ENCODE measurements at places on chromosomes 2 and 18.

DNA sequence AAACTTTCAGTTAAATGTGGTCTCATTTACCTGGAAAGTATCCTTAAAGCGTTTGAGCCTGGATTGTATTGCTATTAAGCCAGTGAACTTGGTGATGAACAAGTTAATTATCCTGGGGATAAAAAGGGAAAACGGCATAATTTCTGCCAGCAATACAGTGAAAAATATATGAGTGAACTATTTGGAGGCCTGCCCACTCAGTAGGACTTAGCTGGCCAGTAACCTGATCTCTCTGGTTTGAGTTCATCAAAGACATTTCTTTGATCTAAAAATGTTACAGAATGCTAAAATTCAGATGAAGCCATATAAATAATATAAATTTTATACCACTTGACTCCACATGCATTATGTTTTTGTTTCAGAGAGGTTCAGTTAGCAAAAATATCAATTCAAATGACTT, 241.1 kb upstream of the VWC2L start:
- DNase-seq = peak; percentile 39

DNA sequence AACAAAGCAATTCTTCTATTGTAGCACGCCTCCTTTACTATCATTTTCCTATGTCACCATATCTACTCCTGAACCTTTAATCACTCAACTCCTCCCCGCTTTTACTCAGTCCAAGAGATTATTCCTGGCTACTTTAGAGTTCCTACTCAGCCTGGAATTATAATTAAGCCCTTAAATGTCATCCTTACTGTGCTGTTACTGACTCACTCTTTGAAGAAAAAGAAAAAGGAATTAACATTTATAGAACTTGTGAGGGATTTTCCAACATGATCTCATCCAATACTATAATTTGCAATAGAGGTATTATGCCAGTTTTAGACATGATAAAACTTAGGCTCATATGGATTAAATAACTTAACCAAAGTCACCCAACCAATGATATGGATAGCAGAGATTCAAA, 61.7 kb downstream of the CCDC88A start:
- peak; percentile 25 for DNase-seq

GRCh38 chr18:63892566-63892965, 5.1 kb downstream of the SERPINB2 start:
- no peak for DNase-seq

- DNase-seq = no peak
These were observed 84.2 kb downstream of the SLC4A10 start for GRCh38 chr2:161708350-161708975.

DNA sequence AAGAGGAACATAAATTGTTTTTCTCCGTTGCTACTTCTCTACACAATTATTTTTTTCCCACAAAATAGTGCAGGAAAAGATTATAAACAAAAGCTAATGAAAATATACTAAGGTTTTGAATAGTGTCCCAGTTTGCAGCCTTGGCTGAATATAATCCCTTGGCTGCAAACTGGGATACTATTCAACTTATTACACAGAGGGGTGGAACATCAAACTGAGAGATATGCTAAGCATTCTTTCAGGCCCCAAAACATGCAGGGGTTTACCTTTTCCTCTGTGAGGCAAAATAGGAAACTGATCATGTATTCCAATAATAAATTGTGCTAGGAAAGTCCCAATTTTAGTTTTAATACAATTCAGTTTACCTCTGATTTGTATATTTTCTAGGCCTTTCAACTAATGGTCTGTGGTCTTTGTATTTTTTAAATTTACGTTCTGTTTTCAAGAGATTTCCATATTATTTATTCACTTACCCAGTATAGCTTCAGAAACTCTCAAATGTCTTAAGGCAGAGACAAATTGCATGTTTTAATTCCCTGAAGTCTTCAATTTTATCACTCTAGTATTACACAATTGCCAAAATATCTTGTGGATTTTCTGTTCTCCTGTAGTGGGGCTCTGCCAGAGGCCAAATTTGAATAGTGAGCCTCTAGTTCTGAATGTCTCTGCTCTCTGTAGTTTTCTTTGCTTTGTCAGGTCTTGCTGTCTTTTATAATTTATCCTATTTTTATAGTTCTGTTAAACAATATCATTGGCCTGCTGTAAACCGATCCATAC, 63.9 kb downstream of the PPP1R1C start:
- DNase-seq = peak; percentile 25

DNA sequence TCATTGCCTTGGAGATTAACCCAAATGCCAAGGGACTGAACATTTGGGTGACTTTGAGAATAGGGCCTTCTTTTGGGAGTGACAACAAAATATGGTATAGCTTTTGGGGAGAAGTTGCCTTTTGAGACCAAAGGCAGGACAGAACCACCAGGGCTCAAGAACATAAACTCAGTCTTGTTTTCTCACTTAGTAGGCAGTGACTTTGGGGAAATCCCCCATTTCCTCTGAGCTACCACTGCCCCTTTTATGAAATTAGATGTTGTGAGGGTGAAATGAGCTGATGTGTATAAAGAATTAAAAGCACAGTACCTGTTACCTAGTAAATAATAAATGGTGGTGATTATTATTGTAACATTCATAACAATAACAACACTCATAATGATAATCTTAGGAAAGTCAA, 36.5 kb downstream of the GPD2 start:
- DNase-seq = no peak

- peak; percentile 44 for DNase-seq
These were observed 56.7 kb upstream of the EPB41L3 start for GRCh38 chr18:5600378-5601071.

- DNase-seq = peak; percentile 72
These were observed 45.3 kb upstream of the TANC1 start for GRCh38 chr2:158923180-158923594.

GRCh38 chr2:20818820-20819219, 4.1 kb downstream of the LDAH start:
- no peak for DNase-seq

GRCh38 chr2:176174824-176175708, 13.4 kb upstream of the HOXD1 start:
- DNase-seq = no peak

GRCh38 chr18:55100817-55101457, 141.7 kb upstream of the CCDC68 start:
- peak; percentile 74 for DNase-seq

DNA sequence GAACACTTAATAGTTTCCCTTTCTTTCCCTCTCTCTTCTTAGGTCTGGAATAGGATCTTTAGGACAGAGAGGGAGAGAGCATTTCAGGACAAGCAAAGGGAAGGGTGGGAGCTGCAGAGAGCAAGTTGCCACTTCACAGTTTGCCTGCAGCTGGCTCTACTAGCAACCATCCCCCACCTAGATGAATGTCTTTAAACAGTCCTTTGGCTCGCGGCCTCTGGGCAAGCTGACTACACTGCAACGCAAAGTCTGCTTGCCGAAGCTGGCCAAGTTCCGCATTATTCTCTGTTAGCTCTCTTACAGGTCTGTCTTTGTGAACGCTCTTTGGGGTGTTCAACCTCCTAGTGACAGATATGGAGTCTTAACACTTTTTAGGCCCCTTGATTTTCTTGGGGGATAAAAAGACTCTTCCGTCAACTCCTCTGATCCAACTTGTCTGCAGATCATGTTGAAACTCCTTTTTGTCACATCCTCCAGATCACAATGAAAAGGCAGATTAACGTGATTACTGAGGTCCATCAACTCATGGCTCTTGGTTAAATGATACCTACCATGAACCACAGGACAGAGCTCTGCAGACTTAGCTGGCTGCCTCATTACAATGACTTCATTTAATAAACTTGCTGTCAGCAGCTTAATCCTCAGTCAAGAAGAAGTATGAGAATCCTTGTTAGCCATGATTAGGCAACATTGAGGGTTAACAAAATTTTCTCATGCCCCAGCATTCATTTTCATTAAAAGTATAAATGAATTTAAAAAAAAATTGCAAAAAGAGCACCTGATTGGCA, 74.6 kb downstream of the SLC4A3 start:
- peak; percentile 59 for DNase-seq

DNA sequence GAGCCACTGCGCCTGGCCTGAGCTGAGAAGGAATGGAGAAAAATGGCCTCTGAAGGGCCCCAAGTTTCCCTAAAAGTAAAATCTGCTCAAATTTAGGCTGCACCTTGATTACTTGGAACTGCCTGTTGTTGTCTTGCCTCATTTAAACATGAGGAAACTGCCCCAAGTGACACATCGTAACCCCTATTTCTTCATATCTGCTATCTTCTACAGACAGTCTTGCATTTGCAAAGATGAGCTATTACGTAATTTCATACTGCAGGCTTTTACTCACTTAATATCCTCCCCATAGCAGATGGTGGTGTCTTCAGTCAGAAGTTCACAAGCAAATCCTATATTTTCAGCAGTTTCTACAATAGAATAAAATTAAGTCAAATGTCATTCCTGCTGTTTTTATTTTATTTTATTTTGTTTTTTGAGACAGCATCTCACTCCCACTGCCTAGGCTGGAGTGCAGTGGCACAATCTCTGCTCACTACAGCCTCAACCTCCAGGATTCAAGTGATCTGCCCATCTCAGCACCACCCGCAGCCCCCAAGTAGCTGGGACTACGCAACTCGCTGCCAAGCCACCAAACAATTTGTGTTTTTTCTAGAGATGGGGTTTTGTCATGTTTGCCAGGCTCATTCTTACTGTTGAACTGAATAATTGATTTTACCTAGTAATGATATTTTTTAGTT, 45.3 kb upstream of the NARS1 start:
- peak; percentile 68 for DNase-seq

GRCh38 chr2:238097988-238098871, 1.9 kb upstream of the ESPNL start:
- no peak for DNase-seq

GRCh38 chr18:34330308-34330707, 105.6 kb upstream of the NOL4 start:
- DNase-seq = peak; percentile 3

DNA sequence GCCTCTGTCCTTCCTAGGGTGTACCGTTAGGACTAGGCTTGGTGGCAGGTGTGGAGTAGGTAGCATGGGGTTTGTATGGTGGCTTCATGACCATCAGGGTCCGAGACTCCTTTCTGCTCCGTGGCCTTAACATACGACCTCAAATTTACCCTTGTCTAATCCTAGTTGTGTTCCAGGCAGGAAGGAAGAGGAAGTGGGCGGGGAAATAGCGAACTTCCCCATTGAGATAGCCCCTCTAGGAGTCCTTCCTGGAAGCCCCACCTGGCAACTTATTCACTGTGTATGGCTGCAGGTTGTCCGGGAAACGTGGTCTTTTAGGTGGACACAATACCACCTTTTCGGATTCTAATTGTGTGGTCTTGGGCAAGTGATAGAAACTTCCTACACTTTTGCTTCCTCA, 9.3 kb downstream of the CD8A start:
- no peak for DNase-seq

DNA sequence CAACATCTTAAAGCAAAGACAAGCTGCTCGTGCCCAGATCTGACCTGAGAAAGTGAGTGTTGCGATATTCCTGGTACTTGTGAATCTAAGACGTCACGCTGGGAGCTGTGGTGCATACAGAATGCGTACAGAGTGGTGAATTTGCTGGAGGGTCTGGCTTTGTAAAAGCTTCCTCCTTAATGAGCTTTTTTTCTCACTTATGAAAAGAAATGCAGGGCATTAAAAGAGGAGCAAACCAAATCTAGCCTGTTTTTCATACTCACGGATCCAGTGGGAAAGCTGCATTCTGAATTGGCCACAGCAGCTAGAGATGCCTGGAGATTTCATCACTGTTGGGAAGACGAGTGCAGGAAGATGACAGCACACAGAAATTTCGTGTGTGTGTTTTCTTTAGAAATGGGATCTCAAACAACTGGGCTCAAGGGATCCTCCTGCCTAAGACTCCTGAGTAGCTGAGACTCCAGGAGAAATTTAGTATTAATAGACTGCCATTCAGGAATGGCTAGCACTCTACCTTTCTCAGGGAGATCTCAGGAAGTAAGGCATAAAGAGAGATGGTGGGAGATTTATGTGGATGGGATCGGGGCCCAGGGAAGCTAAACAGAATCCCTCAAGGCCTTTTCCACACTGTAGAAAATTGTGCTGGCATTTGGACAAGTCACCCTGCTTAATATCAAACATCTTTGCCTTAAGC, 181.3 kb downstream of the ALPK2 start:
- DNase-seq = peak; percentile 23

- DNase-seq = no peak
These were observed 296.6 kb downstream of the TMX3 start for GRCh38 chr18:68418226-68418868.

GRCh38 chr2:232489516-232490220, 2.0 kb upstream of the ECEL1 start:
- no peak for DNase-seq

- DNase-seq = peak; percentile 95
These were observed 23.7 kb upstream of the SPRED2 start for GRCh38 chr2:65456064-65456463.

DNA sequence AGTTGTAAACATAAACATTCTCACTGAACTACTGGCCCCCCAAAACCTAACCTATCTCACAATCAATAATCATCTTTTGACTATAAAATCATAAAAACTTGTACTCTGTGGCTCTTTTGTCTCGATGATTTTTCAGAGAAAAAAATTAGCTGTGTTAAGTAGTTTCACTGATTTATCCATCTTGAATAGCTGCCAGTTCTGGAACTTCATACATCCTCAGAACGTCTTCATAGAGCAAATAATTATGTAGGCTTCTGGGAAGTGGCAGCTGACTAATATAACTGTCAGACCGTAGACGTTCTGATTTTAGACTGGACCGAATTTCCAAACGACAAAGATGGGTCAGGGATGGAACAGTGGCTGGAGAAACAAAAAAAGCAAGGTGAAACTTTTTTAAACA, 97.3 kb upstream of the CHAC2 start:
- peak; percentile 21 for DNase-seq

DNA sequence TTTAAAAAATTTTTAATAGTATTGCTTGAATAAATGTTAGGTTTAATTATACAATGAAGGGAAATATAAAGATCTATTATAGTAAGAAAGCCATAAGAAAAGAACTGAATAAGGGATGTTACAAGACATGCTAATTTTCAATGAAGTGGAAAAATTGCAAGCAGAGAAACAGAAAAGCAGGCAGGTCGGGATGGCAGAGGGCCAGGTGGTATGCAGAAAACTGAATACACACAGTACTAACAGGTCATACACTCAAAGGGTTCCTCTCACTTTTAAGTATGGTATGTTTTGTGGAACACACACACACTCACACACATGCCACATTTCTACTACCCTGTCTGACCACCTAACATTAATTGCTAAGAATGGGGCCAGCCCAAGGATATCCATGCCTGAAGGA, 76.7 kb upstream of the DTNA start:
- no peak for DNase-seq

- peak; percentile 69 for DNase-seq
These were observed 14.1 kb downstream of the KLF11 start for GRCh38 chr2:10057231-10058107.

DNA sequence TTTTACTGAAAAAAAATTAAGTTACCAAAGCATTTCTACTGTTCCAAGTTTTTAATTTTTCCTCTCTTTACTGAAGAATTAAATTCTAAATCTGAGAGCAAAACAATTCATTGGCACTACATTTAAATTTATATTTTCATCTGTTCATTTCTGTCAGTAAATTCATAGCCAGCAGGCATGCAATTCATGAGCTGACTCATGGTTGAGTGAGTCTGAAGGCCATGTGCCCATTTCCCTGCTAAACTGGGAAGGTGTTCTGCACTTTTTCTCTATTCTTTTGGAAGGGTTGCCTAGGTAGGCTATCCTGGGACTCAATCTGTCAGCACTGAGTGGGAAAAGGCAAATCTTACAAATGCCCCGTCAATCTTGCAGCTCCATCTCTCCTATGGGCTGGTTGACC, 88.7 kb downstream of the KLHL14 start:
- no peak for DNase-seq
